Foreskin keratinocyte (primary cell): ENCODE measurements at places on chromosomes 6 and 20. TPM values are rescaled to one million over a fixed set of nuclear protein-coding genes. Genes with fewer than 3 reads are reported as not detected.

The PNPLA1 gene
- polyA plus RNA-seq, result not detected in 2 replicates

The NAPB gene
- 1.3 and 2.3 TPM in 2 replicates for polyA plus RNA-seq

The CFAP206 gene
- 0.10 and 0.11 TPM in 2 replicates for polyA plus RNA-seq

The EYA2 gene
- polyA plus RNA-seq, result not detected in 2 replicates

- no peak for DNase-seq
Observed at GRCh38 chr6:168278904-168279303, 40.7 kb downstream of the DACT2 start.
